ENCODE measurements at places on chromosomes 3 and 15.

DNA sequence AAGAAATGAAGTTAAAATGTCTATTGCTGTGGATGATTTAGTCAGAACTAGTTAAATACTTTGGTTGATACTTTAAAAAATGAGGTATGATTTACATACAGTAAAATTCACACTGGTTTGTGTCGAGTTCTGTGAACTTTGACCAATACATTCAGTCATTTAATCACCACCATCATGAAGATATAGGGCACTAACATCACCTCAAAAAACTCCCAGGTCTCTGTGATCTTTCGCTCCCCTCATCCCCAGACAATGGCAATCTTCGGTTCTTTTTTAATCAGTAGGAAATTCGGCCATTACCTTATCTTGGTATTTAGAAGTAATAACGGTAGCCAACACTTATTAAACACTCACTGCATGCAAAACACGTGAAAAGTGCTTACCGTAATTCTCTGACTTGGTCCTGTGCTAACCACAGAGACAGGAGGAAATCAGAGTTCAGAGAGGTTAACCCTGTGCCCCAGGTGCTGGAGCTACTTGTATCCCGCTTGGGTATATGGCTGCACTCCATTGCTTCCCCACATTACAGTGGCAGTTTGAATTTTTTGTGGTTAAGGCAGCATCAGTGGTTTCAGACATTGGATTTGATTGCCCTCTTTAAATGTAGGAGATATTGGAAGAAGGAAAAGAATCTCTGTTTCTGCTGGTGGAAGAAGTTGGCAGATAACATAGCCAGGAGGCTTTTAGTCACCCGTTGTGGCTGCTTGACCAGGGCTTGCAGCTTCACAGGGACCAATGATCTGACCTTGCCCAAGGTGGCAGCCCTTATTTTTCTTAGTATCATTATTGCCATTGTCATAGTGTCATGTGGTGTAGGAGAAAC lies 4.2 kb downstream of the PLCL2 start:
- no peak for DNase-seq

DNA sequence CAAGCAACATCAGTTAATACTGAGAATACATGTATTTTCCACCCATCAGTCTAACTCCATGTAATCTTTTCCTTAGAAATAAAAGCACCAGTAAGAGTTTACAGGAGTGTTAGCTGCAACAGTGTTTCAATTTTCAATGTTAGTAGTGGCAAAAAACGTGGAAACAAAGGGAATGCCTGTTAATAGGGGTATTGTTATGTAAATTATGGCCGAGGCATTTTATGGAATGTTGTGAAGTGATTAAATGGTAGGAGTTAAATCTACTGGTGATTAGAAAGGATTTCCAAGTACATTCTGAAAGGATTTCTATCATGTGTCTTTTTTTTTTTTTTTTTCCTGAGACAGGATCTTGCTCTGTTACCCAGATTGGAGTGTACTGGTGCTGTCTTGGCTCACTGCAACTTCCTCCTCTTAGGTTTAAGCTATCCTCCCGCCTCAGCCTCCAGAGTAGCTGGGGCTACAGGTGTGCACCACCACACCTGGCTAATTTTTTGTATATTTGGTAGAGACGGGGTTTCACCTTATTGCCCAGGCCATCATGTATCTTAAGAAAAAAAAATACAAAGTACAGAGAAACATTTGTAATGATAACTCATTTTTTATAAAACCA lies 6.6 kb downstream of the ATP6V1A start:
- DNase-seq: no peak

DNA sequence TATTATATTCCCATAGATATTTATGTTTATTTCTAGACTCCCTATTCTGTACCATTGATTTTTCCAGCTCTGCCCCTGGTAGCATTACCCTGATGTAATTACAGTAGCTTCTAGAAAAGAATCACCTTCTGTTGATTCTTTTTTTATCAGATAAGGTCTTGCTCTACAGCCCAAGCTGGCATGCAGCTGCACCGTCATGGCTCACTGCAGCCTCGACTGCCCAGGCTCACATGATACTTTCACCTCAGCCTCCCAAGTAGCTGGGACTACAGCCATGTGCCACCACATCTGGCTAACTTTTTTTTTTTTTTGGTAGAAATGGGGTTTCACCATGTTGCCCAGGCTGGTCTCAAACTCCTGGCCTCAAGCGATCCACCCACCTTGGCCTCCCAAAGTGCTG lies 41.8 kb downstream of the SLC24A1 start:
- no peak for DNase-seq

- no peak for DNase-seq
Measured at GRCh38 chr3:108528459-108529252, 18.3 kb upstream of the MYH15 start.

DNA sequence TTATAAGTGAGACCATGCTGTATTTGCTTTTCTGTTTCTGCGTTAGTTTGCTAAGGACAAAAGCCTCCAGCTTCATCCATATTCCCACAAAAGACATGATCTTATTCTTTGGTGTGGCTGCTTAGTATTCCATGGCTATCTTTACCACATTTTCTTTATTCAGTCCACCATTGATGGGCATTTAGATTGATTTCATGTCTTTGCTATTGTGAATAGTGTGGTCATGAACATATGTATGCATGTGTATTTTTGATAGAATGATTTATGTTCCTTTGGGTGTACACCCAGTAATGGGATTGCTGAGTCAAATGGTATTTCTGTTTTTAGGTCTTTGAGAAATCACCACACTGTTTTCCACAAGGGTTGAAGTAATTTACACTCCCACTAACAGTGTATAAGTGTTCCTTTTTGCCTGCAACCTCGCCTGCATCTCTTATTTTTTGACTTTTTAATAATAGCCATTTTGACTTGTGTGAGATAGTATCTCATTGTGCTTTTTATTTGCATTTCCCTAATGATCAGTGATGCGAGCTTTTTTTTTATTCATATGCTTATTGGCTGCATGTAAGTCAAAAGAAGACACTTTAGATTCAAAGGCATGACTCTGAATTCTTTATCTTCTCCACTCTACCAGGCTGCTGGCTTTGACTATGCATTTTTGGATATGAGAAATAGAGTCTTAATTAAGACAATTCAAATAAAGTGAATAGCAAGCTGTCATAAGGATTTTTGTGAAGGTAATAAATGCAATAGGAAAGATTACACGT lies 183.3 kb upstream of the SYNPR start:
- DNase-seq: no peak

DNA sequence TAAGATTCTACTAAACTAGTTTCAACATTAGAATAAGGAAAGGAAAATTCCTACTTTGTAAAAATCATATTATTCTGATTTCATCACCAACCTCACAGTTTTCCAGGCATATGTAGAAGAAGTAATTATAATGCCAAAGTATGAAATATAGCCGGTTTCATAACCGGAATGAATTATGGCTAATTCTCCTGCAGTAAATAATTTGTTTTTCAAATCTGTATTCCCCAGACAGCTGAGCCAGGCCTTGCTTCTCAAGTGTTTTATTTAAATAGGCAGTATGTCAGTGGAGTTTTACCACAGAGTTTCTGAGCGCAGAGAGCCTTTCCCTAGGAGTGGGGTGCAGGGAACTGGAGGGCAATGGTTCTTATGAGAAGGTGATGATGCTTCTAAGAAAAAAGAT lies 8.7 kb upstream of the CPA3 start:
- no peak for DNase-seq

DNA sequence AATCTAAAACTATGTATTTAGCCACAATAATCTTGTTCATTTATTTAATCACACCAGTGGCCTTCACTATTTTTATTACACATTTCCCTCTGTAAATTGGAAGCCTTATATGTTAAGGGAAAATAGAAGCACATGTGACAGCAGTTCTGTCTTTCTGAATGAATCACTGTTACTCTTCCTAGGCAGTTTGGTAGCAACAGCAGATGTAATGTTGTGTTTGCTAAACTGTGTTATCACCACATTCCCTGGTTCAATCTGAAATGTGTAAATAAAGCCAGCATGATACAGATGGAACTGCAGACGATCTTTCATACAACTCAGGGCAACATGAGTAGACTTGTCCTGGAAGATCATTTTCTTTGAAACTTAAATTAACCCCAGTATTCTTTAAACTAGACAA lies 220.1 kb downstream of the MCTP2 start:
- no peak for DNase-seq

GRCh38 chr3:64599651-64600050 lies 88.1 kb downstream of the ADAMTS9 start:
- no peak for DNase-seq

- no peak for DNase-seq
Measured at GRCh38 chr15:66713843-66714508, 11.9 kb downstream of the SMAD6 start.

GRCh38 chr3:188509316-188509715 lies 355.4 kb downstream of the LPP start:
- DNase-seq: no peak

DNA sequence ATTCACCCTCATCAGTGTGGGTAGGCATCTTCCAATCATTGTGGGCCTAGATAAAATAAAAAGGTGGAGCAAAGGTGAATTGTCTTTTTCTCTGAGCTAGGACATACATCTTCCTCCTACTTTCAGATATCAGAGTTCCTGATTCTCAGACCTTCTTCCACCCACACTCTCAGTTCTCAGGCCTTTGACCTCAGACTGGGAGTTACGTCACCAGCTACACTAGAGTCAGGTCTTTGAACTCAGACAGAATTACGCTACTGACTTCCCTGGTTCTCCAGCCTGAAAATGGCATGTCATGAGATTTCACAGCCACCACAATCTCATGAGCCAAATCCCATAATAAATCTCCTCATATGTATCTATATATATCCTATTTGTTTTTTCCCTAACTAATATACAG lies 39.0 kb downstream of the STRIT1 start:
- DNase-seq: no peak

GRCh38 chr3:86792316-86792715 lies 198.6 kb downstream of the VGLL3 start:
- no peak for DNase-seq

GRCh38 chr3:111299192-111299615 lies 227.6 kb downstream of the NECTIN3 start:
- no peak for DNase-seq

DNA sequence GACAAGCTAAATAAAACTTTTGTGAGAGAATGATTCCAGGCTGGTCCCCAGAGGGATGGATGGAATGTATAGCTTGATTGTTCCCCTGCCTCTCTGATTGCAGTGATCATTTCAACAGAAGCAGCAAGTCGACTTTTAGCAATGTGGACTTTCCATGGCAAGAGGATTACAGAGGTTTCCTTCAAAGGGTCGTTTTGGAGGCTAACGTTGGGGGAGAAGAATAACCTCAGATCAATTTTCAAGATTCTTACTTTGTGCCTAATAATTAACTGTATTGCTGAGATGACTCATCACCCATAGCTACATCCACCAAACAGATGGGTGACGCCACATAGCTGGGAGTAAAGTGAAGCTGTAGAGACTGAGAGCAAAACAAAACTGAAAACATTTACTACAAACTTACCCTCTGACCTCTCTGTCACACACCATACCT lies 79.9 kb downstream of the GTPBP8 start:
- no peak for DNase-seq

DNA sequence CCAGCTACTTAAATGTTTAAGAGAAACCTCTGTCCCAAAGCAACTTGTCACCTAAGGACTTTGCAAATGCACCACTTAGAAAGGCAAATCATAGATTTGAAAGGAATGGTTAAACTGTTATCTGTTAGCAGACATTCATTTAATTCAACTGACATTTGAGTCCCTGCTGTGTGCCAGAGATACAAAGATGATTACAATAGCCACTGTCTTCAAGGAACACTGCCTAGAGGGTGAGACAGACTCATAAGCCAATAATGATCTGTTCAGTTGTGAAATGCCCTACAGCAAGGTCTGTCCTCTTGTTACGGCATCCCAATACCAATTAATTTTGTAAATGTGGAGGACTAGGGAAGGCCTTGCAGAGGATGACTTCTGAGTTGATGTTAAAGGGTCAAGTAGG lies 113.1 kb downstream of the ATG7 start:
- DNase-seq: no peak

GRCh38 chr3:113531826-113532697 lies at the start of gene SIDT1:
SIDT1 (plus strand) TSS chr3:113532555; CDS start chr3:113533022, 467 bp downstream.
- no peak for DNase-seq
